ENCODE measurements at places on chromosomes 7 and 10.

DNA sequence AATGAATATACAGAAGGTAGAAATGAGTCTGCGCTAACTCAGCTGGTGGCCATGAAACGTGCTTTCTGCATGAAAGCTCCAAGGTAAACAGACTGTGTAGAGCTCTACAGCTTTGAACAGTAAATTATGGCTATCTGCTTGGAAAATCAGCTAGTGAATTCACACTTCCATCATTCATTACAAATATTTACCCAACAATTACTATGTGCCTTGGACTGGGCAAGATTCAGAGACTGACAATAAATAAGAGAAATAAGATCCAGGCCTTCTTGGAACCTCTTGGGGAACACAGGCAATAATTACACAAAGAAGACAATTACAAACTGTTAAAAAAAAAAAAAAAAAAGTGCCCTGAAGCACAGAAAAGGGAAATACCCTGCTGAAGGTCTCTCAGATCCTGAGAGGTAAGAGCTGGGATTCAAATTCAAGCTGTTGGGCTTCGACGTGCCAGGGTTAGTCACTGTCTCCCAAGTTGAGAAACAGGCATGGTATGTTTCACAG, 15.8 kb downstream of the TSPAN12 start:
- DNase-seq = no peak

- DNase-seq = no peak
Observed at GRCh38 chr7:118094044-118094443, 89.9 kb upstream of the LSM8 start.

DNA sequence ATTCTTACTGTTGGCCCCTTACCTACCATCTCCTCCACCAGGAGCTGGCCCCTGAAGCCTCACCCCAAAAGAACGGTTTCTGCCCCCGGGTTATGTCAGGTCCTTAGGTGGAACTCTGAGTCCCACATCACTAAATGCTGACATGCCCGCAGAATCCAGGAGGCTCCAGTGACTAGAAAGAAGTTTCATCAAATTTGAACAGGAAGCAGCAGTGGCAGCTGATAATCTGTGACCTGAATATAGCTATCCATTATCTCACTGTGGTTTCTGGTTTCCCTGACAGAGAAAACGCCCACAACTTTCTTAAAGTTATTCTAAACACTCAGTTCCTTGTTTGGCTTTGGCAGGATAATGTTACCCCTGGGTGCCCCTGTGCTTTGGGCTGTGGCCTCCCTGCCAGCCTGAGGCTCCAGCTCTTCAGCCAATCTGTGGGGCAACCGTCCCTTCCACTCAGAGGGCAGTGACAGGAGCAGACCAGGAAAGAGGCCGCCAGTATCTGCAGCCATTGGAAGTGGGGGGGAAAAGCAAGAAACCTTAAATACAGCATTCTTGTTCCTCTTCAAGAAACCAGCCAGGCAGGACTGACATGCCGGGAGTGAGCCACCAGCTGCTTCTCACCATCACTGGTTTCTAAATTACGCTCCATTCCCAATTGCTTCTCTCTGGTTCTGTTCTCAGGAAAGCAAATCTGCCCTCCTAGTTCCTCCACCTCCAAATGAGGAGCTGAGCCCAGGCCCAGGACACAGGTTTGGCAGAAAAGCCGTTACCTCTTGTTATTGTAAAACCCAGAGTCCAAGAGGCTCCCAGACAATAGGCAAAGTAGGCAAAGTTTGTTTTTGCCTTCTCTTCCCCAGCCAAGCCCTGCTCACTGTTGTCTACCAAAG, 41.2 kb upstream of the VCL start:
- peak; percentile 81 for DNase-seq

GRCh38 chr10:43854007-43854406, 205.3 kb upstream of the ZNF32 start:
- DNase-seq = no peak

GRCh38 chr7:107169120-107170050, 582 bp downstream of the HBP1 start:
- DNase-seq = peak; percentile 97

GRCh38 chr7:98291717-98292116, 10.2 kb downstream of the BRI3 start:
- DNase-seq = no peak

DNA sequence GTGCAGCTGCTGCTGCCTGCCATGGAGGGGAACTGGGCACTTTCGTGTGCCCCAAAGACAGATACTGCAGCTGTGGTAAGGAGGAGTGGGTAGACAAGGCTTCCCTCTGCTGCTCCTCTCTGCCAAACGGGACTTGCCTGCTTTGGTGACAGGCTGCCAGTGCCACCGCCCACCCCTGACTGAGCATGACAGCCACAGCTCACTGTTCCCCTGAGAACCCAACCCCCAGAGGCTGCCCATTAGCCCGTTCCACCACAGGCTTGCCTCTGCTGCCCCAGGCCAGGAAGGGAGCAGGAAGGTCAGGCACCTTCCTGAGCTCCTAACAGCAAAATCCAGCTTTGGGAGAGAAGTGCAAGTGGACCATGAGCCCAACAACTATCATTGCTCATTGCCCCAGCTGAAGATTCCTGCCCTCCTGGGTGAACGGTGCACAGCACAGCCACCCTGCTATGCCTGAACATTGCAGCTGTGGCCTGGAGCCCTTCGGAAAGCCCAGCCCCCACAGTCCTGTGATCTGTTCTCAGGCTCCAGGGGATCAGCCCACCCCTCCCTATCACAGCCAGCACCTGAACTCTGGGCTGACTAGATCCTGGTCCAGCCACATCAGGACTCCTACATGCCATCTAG, 58.7 kb upstream of the ANTXRL start:
- peak; percentile 54 for DNase-seq

DNA sequence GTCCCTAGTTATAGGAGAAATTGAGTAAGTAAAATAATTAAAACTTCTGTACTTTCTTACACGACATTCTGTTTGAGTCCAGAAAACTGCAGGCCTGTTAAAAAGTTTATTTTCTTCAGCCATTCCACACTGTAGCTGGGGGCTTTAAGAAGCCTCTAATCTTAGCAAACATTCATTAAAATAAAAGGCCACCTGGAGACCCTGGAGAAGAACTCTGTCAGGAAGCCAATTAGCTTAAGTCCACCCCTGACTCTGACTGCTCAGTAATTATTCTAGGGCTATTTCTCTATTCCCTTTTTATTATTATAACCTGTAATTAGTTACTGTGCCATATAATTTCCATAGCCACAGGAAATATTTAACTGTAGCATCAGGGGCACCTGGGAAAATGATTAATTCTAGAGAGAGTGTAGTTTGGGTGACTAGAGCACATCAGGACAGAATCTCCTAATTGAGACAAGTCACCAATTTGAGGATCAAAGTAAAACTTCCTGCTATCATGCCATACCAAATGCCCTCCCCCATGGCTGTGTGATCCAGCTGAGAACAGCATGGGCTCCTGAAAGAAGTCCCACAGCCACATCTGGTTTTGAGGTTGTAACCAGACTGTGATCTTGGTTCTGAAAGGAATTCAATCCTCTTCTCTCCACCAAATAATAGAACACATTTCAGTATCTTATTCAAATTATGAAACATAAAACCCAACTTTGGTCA, 1302.3 kb downstream of the XPNPEP1 start:
- no peak for DNase-seq

GRCh38 chr10:52992567-52992966, 220.0 kb upstream of the MBL2 start:
- no peak for DNase-seq

- no peak for DNase-seq
Observed at GRCh38 chr10:98267894-98268693, at the start of gene LOXL4. LOXL4 (minus strand) TSS chr10:98268194; CDS start chr10:98263019, 5,175 bp downstream.

- DNase-seq = no peak
Observed at GRCh38 chr7:129924602-129925001, 28.2 kb downstream of the UBE2H start.

DNA sequence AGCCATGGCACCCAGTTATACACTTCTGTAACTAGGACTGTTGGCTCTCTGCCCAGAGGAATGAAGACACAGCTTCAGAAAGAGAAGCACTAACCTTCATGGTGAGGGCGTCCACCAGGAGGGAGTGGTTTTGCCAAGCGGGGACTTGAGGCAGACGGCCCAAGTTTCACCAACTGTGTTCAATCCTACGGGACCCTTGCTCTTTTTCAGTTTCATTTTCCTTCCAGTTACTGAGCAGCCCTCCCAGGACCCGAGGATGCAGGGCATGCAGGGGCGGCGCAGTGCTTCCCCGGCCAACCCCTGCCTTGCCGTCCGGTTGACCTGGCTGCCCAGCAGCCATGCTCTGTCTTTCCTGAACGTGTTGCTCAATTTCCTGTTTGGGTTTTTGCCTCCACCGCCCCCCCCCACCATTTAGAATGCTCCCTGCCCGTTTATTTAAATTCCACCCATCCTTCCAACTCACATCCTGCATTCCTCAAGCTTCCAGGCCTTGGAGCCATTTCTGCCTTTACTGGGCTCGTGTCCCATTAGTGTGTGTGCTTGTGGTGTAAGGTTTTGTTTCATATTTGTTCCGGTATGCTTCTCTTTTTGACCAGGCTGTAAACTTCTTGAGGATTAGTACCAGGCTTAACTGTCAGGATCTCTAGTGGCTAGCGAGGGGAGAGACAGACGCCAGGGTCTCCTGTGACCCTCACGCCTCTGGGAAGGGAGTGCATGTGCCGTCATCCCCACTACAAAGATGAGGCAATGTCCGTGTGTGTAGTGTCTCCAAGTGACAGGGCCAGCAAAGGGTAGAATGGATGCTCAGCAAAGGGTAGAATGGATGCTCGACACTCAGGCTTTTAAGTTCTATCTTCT, 31.6 kb downstream of the IL15RA start:
- peak; percentile 84 for DNase-seq

GRCh38 chr10:44198096-44198779, 186.7 kb downstream of the CXCL12 start:
- DNase-seq = no peak

DNA sequence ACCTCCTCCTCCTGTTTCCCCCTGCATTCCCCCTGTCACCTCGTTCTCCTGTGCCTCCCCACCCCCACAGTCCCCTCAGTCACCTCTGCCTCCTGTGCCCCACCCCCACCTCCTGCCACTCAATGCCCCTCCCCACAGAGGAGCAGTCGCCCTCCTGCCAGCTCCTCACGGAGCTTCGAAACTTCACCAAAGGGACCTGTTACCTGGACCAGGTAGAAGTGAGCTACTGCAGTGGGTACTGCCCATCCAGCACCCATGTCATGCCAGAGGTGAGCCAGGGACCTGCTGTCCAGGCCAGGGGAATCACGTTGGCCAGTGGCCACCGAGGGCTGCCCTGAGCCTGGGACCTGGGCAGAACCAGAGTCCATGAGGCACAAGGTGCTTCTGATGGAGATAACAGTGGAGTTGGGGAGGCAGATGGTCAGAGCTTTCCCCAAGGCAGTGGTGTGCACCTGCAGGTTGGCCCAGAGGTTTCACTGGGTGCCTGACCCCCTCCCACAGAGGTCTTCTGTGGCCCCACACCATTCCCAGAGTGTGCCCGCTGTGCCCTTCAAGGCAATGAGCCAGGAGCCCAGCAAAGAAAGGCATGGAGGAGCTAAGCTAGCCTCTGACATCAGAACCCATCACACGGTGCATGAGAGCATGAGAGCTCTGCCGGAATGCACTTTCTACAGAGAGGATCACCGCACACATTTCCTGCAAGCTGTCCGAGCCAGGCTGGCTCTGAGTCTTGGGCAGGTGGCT, 7.0 kb upstream of the ZNF862 start:
- peak; percentile 50 for DNase-seq

- no peak for DNase-seq
Observed at GRCh38 chr10:27715505-27715904, 30.1 kb downstream of the MKX start.

DNA sequence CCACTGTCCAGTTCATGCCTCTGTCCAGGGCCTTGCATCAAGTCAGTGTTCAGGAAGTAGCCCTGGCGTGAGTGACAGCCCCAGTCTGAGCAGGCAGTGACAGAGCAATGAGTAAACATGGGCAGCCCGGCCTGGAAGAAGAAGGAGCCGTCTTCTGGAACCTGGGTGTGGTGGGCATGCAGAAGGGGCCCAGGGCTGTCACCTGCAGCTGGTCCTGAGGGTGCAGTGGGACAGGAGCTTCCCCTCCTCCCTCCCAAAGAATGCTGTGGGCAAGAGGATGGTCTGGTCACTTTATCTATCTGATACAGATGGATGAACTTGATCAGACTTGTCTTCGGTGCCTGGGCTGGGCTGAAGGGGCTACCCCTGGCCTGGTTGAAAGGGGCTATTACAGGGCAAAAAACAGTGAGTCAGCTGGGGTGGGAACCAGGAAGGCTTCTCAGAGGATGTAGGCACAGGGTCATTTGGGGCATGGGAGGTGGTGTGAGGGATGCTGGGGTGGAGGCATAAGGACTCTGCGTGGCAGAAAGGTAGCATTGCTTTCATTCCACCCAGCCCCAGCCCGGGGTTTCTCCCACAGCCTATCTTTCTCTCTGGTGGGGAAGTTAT, 42.7 kb upstream of the PPIF start:
- DNase-seq = no peak

DNA sequence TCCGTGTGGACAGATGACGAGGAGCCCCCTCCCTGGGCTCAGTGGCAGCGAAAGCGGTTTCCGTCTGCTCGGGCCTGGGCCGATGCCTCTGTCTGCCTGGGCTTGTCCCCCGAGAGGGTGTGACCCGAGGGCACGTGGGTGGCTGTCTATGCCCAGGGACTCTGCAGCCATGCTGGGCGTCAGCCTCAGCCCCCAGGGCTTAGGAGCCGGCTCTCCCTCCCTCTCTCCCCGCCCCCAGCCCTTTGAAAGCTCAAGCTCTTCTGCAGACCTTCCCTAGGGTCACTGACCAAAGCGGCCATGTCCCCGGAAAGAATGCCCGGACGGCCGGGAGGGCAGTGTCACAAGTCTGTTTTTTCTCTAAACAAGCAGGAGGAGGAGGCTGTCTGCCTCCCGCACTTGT, 7.1 kb downstream of the MICALL2 start:
- DNase-seq = no peak

DNA sequence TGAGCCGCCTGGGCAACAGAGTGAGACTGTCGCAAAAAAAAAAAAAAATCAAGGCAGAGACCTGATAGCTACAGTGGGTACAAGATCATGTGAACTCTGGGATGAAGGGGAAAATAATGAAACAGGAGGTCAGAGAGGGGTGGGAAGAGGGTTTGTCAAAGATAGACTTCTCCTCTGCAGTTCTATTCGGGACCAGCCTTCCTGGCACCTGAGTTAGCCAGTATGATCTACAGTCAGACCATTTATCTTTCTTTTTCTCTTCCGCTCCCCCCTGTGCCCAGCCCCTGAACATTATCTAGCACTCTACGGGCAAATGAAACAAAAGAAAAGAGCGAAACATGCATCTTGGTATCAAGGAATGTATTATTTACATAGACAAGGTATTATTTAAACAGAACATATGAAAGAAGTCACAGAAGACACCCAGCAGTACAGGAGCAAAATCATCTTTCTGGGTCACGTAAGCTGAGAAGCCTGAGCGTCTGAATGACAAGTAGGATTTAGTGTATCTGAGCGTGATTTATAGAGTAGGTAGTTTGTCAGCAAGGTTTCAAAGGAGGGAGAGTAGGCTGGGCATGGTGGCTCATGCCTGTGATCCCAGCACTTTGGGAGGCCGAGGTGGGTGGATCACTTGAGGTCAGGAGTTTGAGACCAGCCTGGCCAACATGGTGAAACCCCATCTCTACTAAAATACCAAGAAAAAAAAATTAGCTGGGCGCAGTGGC, 109.0 kb downstream of the PRKCQ start:
- no peak for DNase-seq
